ENCODE measurements at places on chromosomes 4 and X.

GRCh38 chr4:22573198-22573597 lies 57.3 kb upstream of the ADGRA3 start:
- no peak for DNase-seq

- DNase-seq: no peak
Observed at GRCh38 chr4:171849686-171850222, 36.5 kb downstream of the GALNTL6 start.

- no peak for DNase-seq
Observed at GRCh38 chr4:30719454-30720020, 632 bp upstream of the PCDH7 start.

DNA sequence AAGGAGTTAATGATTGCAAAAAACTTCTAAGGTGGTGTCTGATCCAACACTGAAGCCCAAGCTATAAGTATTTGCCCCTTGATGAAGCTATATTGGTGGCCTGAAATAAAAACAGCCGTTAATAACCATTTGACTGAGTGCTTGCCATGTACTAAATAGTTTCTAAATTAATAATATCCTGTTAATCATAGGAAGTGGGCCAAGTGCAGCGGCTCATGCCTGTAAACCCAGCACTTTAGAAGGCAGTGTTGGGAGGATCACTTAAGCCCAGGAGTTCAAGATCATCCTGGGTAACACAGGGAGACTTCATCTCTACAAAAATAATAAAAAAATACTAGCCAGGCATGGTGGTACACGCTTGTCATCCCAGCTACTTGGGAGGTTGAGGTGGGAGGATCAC lies 8.3 kb downstream of the NDP start:
- DNase-seq: no peak

DNA sequence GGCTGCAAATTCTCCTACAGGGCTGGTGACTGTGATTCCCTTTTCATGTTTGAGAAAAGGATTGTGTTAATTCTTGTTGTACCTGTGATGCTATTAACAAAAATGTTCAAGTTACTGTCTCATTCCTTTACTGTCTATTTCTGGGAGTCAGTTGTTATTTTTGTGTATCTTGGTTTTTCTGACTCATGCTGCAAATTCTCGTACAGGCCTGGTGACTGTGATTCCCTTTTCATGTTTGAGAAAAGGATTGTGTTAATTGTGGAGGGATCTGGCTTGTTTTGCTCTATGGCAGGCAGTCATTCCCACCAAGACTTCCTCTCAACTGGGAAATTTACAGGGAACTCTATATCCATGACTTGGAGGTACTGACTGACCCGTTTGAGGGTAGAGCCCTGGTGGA lies 693.4 kb upstream of the INTU start:
- no peak for DNase-seq

DNA sequence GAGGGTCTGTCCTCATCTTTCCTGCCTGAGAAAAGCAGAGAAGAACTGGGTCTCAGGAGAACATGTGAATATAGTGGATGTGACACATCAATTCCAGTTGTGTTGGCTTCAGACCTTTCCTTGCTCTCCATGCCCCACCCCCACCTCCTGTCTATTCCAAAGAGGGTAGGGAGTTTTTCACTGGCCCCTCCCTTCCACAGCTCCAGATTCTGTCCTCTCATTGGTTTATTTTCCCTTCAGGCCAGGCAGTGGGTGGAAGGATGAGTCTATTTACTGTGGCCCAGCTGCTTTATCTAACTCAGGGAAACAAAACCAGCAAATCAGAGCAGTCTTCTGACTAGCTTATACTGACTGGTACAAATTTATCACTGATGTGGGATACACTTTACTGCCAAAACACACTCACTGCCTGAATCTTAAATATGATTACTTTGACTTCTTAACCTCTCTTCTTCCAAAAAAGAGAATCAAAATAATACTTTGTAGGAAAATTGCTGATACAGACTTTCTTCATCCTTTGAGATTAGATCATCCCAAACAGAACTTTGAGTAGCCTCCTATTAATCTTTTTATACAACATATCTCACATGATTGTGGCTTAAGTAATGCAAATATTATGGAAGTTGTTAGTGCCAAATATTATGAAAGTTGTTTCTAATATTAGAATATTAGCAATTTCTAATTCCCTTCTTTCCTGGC lies 221.2 kb downstream of the MID1 start:
- no peak for DNase-seq

GRCh38 chr4:85762529-85762871 lies 287.6 kb downstream of the ARHGAP24 start:
- DNase-seq: no peak

GRCh38 chr4:100008048-100008447 lies 58.0 kb upstream of the H2AZ1 start:
- no peak for DNase-seq

DNA sequence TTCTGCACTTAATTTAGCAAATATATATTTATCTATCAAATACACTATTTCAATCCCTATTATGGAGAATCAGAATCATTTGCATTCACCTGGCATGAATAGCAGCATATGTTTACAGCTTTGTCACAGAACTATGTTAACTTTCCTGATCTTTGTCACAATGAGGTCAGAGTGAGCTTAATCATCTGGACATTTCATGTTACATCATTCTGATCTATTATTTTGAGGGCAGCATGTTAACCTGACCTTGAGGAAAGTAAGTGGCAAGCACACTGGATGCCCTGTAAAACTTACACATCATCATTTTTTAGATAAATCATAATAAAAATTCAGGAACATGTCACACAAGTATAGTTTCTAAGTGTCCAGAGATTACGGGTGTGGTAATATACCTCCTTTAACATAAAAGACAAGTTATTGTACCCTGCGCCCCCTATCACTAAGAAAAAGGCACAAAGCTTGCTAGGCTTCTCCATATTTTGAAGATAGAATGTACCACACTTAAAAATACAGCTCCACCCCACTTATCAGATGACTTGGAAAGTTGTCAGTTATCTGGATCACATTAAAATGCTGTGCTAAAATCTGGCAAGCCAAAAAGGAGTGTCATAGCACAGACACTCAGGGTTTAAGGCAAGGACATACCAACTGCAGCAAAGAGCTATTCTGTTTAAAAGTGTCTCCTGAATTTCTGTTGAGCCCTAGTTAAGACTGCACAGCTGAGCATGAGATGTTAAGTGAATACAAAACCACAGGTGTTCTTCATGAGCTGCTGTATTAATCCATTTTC lies 182.7 kb upstream of the FAT4 start:
- DNase-seq: no peak

DNA sequence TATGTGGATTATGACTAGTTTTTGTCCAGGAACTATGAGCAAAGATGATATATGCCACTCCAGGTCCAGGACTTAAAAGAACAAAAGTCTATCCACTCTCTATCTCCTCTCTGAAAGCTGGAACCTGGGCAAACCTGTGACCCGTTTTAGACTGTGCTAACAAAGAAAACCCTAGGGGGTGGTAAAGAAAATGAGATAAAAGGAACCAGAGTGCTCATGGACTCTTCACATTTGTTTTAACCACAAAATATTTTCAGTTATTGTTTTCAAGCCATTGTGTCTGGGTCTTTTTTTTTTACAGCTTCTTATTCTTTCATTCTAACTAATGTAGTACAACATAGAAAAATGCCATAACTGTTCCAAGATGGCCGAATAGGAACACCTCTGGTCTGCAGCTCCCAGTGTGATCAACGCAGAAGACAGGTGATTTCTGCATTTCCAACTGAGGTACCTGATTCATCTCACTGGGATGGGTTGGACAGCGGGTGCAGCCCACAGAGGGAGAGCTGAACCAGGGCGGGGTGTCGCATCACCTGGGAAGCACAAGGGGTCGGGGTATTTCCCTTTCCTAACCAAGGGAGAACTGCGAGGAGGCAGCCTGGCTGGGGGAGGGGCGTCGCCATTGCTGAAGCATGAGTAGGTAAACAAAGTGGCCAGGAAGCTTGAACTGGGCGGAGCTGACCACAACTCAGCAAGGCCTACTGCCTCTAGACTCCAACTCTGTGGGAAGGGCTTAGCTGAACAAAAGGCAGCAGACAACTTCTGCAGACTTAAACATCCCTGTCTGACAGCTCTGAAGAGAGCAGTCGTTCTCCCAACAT lies 45.1 kb downstream of the CHM start:
- no peak for DNase-seq

DNA sequence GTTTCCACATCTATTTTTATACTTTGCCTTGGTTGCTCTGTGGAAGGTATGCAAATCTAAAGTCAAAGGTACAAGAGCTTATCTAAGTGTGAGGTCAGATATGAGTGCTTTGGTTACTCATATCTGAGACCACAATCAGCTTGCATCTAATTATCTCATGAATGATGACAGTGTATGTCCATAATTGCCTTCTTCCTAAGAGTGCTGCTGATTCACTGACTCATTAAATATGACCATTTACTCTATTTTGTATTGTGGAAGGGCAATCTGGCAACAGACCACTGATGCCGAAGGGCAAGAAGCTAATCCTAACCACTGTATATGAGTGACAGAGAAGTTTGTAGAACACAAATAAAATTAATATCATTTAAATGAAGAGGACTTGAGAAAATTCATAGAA lies 1190.2 kb upstream of the AGA start:
- DNase-seq: no peak

DNA sequence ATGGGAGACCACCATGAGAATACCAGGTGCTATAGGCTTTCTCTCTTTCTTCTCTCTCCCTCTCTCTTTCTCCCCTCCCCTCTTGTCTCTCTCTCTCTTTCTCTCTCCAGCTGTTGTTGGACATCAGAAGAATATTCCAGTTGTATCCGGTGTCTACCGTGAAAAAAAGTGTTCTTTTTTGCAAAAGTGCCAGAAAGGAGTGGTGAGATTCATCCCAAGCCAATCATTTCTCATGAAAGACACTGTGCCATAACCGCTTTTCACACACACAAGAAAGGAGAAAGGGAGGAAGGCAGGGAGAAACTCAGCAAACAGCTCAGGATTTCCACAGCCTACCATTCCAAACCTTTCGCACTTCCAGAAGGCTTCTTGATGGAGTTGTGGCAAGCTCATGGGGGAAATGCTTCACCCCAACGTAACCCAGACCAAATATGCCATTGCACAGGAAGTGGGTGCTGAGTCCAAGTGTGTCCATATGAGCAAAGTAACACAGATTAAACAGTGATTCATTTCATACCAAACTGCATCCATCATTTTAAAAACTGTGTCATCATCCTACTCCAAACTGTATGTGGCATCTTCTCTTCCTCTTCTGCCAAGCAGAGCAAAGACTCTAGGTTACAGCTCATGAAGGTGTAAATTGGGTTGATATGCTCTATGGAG lies 224.0 kb downstream of the APBB2 start:
- no peak for DNase-seq

DNA sequence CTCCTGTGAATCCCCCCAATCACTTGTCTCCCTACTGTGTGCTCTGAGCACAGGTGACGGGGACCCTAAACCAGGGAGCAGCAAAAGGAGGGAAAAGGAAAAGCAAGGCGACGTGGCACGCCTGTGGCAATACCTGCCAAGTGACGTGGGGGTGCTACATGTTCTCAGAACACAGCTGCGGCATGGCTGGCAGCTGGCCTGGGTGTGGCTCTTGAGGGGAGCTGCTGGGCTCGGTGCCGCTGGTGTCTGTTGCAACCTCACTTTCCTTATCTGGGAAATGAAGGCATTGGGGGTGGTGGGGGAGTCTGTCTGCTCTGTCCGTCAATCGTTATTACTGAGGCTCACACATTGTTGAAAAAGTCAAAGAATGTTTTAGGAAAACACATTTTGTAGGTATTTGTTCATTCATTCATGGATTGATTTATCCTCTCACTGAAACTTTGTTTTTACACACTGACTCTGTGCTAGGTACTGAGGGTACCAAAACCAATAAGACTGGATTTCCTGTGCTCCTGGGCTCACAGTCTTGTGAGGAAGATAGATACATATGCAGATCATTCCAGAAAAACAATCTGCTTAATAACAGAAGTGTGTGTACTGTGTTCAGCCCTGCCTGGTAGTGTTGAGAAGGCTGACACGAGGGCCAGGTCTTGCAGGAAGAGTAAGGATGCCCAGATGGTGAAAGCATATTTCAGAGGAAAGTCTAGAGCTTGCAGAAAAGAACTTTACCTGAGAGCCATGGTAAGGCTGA lies 217.6 kb downstream of the PTTG2 start:
- peak; percentile 35 for DNase-seq

- DNase-seq: peak; percentile 77
Observed at GRCh38 chrX:49171752-49172279, at the start of gene PLP2. Gene PLP2 (plus strand): TSS chrX:49171898. CDS start chrX:49172001, 103 bp downstream.

- no peak for DNase-seq
Observed at GRCh38 chr4:58566260-58566659, 1456.1 kb upstream of the IGFBP7 start.

- no peak for DNase-seq
Observed at GRCh38 chr4:97984545-97985131, 158.6 kb downstream of the STPG2 start.
